ENCODE measurements at places on chromosomes 1 and 21. TPM values are rescaled to one million over a fixed set of nuclear protein-coding genes. Genes with fewer than 3 reads are reported as not detected.

TNFRSF18 gene
- total RNA-seq = 16.3 TPM

S100A14 gene
- total RNA-seq = 1,938 TPM

TP73 gene
- 5.2 TPM for total RNA-seq

TLR5 gene
- 11.1 TPM for total RNA-seq

CLCNKB gene
- not detected for total RNA-seq

SAMD13 gene
- 0.44 TPM for total RNA-seq

NENF gene
- total RNA-seq = 40.9 TPM

LRRC3 gene
- 0.72 TPM for total RNA-seq

DTL gene
- total RNA-seq = 6.7 TPM

GPR37L1 gene
- 0.12 TPM for total RNA-seq

LCE2B gene
- not detected for total RNA-seq

SLC45A3 gene
- 1.2 TPM for total RNA-seq

ANKRD65 gene
- 11.9 TPM for total RNA-seq

ZNF593OS gene
- total RNA-seq = 0.16 TPM

RYR2 gene
- total RNA-seq = 0.28 TPM

PRRX1 gene
- total RNA-seq = 2.9 TPM

EFNA1 gene
- total RNA-seq = 40.9 TPM

PLEKHA6 gene
- 11.1 TPM for total RNA-seq

CASQ1 gene
- 0.28 TPM for total RNA-seq

C1orf185 gene
- not detected for total RNA-seq

NASP gene
- 49.9 TPM for total RNA-seq

ST6GALNAC3 gene
- total RNA-seq = 0.72 TPM

SPAG17 gene
- total RNA-seq = 18.8 TPM

GRIK1 gene
- not detected for total RNA-seq

COL6A1 gene
- total RNA-seq = 17.8 TPM

GBP6 gene
- 430 TPM for total RNA-seq

SPTA1 gene
- not detected for total RNA-seq

BARHL2 gene
- total RNA-seq = not detected

PCAT6 gene
- 5.8 TPM for total RNA-seq

OR2W3 gene
- not detected for total RNA-seq

CIART gene
- 3.1 TPM for total RNA-seq

Data from esophagus mucosa (tissue), 1 donor.